Stimulated activated CD4-positive, alpha-beta T cell treated with anti-CD3 and anti-CD28 coated beads, Interleukin-4, amount 100 ng/mL, for 24 hours (primary cell): ENCODE measurements at places on chromosomes 3 and 15.

GRCh38 chr3:55765398-55765797 is 278.3 kb upstream of the WNT5A start:
- no peak for DNase-seq

DNA sequence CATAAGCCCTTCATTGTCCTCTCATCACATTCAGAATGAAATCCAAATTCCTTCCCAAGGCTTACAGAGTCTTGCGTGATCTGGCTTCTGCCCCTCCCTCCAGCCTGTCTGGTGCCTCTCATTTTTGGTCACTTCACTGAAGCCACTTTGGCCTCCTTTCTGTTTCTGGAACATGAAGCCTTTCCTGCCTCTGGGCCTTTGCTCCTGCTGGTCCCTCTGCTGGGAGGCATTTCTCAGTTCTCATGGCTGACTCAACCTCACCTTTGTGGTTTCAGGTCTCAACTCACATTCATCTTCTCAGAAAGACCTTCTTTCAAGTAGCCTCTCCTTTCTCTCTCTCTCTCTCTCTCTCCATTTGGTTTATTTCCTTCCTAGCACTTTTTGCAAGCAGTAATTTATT is 43.9 kb upstream of the BHLHE40 start:
- peak; percentile 8 for DNase-seq

- no peak for DNase-seq
These were observed 6.1 kb upstream of the HHATL start for GRCh38 chr3:42708611-42709151.

- DNase-seq, result no peak
These were observed 93.4 kb downstream of the IGSF11 start for GRCh38 chr3:118941236-118941635.

DNA sequence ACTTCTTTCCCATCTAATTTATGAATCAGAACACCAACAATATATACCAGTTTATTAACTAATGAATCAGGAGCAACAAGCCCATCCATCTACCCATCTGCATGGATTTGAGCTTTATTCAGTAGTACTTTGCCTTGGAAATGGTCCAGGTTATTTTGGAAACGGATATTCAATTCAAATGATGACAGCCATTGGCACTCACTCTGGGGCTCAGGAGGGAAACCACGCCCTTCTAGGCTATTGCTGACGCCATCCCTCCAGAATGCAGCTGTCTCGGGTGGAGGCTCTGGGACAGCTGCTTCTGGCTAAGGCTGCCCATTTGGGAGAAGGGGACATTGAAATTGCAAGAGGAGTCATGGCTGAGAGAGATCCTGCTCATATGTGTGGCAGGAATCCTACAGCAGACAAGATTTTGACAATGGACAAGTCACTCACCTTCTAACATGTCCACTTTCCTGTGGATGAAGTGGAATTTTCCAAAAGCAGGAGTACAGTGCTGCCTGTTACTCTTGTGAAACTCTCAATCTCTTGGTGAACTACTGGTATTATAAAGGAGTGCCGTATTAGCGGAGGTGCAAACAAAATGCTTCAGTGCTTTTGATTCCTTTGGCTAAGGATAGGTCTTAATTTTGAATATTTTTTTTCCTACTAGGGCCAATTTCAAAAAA is 29.3 kb upstream of the TRAK1 start:
- no peak for DNase-seq

DNA sequence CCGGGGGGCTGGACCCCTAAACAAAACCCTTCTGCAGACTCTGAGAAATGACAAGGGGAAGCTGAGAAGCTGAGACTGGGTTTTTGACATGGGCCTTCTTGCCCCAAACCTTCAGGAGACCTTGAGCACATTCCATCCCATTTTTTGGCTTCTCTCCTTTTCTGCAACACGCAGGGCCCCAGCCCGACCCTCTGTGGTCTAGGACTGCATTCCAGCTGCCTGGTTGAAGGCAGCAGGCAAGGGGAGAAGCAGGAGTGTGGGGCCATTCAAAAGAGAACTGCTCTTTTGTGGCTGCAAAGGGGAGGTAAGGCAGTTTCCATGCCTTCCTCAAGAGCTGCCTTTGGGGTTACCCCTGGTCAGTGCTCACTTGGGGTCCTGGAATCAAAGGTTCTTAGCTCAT is 263.0 kb downstream of the TLE3 start:
- no peak for DNase-seq

DNA sequence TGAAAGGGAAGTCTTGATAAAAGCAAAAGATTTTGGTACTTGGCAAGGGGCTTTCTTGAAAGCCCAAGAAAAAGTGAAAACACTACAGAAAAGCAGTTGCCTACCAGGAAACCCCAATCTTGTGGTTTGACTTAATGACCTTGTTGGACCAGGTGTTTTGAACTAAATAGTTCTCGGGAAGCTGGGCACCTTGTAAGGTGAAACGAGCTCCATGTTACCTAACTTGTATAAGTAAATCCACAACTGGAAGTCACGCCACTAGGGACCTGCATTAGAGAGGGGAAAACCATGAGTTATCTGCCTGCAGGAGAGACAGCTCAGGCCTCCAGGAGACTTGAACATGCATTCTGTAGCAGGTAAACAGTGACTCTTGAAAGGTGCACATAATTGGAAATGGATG is 88.2 kb downstream of the GMPS start:
- no peak for DNase-seq

DNA sequence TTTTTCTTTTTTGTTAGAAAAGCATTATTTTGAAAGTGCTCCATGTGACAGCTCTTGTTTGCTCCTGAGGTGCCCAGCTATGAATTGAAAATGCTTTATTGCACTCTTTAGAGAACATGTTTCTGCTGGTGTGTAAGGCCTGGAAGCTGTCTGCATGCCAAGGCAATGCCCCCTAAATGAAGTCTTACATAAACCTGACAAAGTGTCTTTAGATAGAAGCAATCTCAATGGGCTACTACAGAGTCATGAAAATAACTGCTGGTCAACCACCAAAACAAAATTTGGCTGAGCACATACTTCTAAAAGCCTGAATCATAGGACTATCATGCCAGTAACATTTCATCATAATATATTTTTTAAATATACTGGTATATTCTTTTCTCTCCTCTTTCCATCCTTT is 178.7 kb downstream of the THRB start:
- no peak for DNase-seq

DNA sequence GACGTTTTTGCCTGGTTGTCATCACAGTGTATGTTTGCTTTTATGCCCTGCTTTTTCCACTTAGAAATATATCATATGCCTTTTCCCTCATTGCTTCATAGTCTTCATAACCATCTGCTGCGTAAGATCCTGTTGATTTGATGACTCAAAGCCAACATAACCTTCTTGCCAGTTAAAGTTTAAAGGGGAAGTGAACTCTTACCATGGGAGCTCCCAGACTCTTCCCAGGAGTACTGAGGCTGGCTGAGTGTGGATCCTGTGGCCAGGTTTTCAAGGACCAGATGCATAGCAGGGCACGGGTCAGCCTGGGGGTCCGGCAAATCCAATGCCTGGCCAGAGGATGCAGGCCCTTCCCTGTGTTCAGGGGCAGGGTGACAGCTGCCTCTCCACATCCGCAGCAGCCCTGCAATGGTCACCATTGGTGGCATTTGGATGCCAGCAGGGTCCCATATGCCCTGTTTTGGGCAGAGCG is 42.0 kb upstream of the SACM1L start:
- no peak for DNase-seq

- no peak for DNase-seq
These were observed 61.9 kb upstream of the CDAN1 start for GRCh38 chr15:42798802-42799201.

GRCh38 chr15:34625007-34625406 is 41.6 kb upstream of the GOLGA8B start:
- no peak for DNase-seq

DNA sequence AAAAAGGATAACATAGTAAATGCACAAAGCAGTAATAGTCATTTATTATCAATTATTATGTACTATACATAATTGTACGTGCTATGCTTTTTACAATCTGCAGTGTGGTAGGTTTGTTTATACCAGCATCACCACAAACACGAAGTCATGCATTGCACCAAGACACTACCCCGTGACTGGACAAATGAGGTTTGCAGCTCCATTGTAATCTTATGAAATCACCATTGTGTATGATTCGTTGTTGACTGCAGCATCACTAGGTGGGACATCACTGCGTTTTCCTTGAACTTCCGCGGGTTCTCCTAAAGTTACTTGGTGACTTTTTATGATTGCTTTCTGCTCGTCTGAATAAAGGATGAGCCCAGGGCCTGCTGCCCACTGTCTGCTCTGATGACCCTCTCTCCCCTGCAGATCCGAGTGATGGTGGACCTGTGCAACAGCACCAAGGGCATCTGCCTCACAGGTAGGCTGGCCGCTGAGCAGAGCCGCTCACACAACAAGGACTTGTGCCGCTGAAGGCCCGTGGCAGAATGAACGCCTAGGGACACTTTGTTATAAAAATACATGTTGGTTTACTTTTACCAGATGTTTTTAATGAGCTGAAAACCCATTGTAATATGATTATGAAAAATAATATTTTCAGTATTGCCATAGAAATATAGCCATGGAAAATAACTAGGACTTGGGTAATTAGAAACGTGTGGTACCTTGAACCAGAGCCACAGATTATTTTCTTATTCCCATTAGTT is 35.8 kb downstream of the GLDN start:
- DNase-seq, result no peak

DNA sequence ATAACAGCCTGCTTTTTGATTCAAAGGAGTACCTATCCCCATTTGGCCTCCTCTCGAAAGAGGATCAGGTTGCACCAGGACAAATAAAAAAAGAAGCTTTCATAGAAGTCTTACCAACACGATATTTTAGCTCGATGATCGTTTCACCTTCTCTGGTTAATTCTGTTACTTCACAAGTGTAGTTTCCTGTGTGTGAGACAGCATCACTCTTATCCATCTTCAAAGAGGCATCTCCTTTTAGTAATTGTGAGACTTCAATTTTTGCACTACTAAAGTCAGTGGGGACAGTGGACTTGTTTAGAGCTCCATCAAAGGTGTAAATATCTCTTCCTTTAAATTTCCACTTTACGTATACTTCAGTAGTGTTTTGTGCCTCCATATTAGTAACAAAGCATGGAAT is 11.0 kb downstream of the CD47 start:
- no peak for DNase-seq

DNA sequence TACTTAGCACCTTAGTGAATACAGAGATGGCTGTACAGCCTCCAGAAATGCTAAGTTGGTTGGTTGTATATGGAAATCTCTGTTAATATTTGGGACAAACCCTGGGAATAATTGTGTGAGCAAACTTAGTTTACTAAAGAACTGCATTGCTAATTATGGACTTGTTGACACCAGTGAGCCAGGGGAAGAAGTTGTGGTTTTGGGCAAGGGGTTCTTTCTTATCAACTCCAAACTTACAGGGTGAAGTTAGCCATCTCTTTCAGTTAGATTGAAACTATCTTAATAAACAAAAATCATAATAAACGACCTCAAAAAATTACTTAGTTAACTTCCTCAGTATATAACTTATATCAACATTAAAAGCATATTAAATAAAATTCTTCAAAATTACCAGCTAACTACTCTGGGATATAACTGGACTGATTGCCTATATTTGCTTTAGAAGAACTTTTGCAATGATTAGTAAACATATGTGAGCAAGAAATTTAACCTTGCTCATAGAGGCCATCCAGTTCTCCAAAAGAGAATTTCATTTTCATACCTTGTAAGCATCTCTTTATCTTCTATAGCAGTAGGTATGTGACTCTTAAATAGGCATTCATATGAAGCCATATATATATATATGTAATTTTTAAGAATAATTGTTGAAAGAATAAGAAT is 24.7 kb downstream of the MBNL1 start:
- DNase-seq, result no peak

DNA sequence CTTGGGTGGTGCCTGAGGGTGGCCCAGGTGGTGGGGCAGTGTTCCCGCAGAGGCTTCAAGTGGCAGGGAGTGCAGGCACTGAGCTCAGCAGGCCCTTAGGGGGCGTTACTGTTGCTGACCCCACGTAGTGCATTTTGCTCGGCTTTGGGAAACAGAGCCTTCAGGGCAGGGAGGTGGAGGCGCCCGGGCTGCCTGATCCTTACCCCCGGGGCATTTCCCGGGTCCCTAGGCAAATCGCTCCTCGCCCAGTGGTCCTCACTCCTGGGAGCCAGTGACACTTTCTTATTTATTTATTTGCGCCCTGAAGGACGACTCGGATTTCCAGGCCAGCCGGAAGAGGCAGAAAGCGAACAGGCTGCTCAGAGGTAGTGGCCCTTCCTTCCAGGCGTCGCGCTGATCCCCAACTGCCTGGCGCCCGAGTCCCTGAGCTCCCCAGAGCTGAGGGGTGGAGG is 10.1 kb upstream of the FOXB1 start:
- DNase-seq, result no peak

- DNase-seq, result no peak
These were observed 10.4 kb upstream of the NR2F2 start for GRCh38 chr15:96320107-96320506.

GRCh38 chr15:62607643-62608042 is 434.9 kb upstream of the TPM1 start:
- DNase-seq, result no peak

GRCh38 chr3:60514085-60514649 is 737.1 kb downstream of the FHIT start:
- no peak for DNase-seq

DNA sequence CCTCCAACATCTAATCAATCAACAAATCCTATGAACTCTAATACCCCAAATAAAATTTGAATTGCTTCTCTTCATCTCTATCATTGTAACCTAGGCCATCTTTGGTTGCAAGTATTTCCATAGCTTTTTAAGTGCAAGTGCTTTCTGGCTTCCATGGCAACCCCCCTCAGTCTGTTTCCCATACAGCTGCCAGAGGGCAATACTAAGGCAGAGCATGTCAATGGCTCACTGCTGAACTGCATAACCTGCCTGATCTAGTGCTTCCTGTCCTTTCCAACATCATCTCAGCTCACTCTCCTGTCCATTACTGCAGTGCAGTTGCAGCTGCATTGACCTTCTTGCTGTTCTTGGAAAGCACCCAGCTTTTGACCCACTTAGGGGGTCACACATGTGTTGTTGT is 198.4 kb downstream of the WNT5A start:
- DNase-seq, result no peak

- DNase-seq, result peak; percentile 63
These were observed 566 bp downstream of the HMCES start for GRCh38 chr3:129278966-129279906.

GRCh38 chr3:110413807-110414748 is 657.5 kb upstream of the NECTIN3 start:
- no peak for DNase-seq

DNA sequence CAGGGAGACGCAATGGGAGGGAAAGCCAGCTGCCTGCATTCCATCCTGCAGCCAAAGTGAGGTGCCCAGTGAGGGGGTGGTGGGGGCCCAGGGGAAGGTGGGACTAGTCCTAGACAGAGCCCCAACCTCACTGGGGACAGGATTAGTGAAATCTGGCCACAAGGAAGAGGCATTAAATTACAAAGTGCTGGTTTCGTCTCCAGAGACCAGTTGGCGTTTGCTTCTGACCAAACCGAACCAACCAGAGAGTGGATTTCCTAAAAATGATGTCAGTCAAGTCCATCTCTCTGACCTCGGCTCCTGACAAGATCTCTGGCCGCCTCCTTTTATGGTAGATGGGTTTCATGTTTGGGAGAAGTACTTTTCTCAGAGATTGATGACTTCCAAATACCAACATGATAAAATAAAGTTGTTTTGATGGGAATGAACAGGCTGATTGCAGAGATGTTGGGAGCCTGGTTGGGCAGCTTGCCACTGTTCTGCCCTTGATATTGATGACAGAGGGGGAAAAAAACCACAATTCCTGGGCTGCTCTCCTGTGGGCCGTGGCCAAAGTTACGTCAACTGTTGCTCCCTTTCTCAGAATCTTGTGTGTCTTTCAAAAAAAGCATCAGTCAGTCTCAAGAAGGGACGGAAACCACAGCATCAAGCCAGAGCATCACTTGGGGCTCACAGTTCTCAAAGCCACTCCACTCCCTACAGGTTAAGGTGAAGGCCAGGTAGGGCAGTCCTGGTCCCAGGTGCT is 24.6 kb downstream of the ITGA11 start:
- no peak for DNase-seq
